Amniotic stem cell (primary cell): ENCODE measurements at places on chromosomes 4 and X.

DNA sequence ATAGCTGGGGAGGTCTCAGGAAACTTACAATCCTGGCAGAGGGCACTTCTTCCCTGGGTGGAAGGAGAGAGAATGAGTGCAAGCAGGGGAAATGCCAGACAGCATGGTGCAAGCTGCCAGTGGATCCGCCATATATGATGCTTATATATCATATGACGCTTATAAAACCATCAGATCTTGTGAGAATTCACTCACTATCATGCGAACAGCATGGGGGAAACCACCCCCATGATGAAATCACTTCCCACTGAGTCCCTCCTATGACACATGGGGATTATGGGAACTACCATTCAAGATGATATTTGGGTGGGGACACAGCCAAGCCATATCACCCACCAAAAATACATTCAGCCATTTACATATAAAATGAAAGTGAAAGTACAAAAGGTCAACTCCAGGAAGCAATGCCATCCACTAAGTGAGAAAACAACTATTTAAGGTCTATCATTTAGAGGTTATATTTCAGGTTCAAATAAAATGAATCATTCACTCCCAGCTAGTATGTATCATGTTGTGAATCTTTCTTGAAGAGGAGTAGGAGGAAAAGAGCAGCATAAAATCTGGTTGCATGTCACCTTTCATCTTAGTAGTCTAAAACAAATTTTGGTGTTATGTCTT, 20.3 kb upstream of the DYNLT3 start:
- DNase-seq, result no peak

DNA sequence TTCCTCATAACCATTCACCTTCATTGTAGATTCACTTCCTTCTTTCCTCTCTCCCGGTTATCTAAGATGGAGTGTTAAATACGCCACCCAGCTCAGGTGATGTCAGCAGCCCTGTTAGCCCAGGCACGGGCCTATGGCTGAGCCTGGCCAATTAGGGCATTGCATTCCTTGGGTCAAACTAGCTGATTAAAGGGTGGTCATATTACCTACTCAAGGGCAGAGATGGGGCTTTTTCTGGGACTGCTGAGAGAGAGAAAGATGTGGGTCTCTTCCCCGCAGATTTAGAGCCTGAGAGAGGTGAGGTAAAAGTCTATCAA, 39.9 kb upstream of the AFAP1 start:
- DNase-seq, result no peak

DNA sequence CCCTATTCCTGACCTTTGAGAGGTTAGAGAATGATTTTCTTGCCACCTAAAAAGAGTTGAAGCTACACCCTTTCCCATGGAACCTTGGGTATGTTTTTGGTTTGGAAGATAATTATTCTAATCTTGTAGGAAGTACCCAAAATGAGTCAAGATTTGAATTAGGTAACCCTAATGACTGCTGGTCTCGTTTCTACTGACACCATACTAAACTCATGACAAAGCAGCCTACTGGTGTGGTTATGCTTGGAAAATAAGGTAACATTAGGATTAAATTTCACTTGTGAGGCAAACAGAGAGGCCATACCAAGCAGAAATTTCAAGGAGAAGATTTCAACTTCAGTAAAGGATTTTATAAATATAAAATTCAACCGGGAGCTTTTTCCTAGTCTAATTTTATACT, 107.9 kb downstream of the FBXW7 start:
- no peak for DNase-seq

GRCh38 chr4:74311696-74312313, 3.5 kb downstream of the EPGN start:
- peak; percentile 43 for DNase-seq

- no peak for DNase-seq
Measured at GRCh38 chr4:52645300-52645699, 13.8 kb downstream of the USP46 start.

DNA sequence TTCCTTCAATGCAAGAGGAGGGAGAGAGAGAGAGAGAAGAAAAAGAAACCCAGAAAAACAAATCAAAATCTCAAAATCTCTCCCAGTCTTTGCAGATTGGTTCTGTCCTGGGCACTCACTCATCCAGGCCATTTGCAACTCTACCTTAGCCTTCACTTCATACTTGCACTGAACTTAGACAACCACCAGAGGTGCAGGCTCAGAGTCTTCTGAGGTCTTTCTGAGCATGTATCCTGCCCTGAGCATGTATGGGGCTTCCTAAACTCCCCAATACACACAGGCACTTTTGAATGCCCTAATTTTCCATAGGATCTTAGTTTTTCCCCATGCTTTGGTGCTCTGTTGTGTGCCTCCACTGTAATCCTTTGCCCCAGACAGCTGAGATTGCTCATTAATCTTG, 2.9 kb downstream of the CFI start:
- DNase-seq, result no peak

GRCh38 chr4:110119337-110119736, 79.1 kb downstream of the ELOVL6 start:
- DNase-seq, result no peak

GRCh38 chr4:6456450-6456849, 16.0 kb downstream of the PPP2R2C start:
- DNase-seq, result no peak

DNA sequence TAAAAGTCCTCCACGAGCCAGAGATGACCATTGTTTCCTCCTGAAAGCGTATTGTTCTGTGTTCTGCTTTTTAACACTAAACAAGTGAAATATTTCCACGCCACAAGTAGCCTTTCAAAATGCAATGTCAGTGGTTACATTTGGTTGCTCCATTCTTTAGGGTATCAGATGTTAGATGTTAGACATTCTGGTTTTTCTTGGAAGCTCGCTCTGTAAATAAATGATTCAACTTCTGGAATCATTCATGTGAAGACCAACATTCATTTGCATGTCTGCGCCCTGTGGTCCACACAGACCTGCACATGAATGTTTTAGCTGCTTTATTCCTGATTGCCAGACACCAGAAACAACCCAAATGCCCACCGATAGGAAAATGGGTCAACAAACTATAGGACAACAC, 38.0 kb upstream of the HELT start:
- no peak for DNase-seq

- no peak for DNase-seq
Measured at GRCh38 chr4:55123791-55124190, 1.6 kb downstream of the KDR start.

GRCh38 chr4:115484479-115484878, 371.1 kb upstream of the NDST4 start:
- DNase-seq, result no peak

GRCh38 chrX:139388254-139388653, 142.3 kb upstream of the F9 start:
- DNase-seq, result no peak

DNA sequence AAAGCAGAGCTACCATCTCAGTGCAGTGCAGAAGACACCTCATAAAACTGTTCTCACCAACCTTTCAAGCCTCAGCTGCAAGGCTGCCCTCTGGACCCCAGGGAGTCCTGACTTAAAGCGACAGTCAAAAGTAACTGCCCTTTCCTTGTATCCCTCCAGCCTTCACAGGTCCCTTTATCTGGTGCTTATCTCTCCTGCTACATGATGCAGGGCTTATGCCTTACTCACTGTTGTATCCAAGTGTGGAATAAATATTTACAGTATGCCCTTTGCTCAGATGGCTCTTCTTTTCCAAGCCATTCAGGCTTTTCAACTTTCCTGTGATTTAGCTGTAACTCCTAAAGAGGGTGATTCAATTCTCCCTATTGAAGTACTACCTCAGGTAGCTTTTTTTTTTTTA, 92.6 kb downstream of the KDR start:
- no peak for DNase-seq

DNA sequence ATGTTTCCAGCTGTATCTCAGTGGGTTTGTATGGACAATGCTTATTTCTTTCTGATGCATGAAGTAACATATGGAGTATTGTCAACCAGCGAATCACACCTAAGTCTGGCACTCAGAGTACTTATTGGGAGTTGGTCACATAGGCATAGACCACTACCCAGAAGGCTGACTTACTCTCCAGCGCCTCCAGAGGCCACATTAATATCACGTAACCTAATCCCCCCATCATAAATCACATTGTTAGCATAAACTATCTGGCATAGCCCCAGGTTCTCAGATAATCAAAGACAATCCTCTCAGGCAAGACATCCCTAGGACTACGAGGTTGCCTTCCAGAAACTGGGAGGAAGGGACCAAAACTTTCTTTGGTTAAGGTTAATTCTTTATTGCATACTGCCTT, 560.5 kb upstream of the PABPC4L start:
- no peak for DNase-seq

- DNase-seq, result no peak
Measured at GRCh38 chrX:55488006-55488592, 1.5 kb downstream of the USP51 start.

DNA sequence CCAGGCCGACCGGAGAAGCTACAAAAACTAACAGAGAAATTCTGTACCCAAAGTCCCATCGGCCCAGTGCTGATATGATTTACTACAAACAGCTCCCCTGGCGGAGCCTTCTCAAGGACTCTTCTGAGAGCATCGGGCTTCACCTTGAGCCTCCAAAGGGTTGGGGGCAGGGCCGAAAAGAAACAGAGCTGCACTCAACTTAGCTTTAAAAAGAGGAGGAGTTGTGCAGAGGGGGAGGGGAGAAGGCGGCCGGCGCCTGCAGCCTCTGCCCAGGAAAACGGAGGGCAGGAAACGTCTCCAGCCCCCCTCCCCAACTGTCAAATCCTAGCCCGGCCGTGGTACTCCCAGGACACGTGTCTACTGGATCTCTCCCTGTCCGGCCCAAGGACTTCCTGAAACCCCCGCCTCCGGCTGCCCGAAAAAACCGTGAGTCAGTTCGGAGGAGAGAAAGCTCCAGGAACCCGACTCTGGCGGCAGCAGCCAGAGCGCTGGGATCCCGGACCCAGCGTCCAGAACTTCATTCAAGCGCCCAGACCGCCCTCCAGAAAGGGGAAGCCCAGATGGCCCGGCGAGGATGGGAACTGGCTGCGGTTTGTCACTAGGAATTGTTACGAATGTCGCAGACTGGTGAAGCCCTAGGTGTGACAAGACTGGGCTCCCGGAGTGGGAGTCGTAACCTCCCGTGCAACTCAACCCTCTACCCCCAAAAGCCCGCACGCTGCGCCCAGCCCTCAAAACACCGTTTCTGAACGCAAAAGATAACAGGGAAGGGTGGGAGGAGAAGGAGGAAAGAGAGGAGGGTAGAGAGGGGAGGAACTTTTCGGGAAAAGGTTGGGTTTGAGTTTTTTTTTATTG, 973 bp downstream of the ADAMTS3 start:
- DNase-seq, result peak; percentile 83

DNA sequence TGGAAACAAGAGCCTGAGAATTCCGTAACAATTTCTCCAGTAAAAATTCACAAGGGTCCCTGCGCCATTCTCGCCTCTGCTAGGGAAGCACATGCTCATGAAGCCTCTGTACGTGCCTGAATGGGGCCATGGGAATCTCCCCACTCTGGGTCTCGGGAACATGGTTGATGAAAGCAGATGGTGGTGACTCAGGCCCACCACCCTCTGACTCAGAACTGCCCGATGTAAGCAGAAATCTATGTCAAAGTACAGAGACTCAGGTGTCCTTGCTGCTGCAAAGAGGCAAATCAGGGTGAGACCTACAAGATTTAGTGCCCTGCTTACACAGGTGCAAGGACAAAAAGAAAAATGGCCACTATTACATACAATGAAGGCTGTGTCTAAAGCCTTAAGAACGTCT, 65.0 kb downstream of the SCD5 start:
- DNase-seq, result no peak

DNA sequence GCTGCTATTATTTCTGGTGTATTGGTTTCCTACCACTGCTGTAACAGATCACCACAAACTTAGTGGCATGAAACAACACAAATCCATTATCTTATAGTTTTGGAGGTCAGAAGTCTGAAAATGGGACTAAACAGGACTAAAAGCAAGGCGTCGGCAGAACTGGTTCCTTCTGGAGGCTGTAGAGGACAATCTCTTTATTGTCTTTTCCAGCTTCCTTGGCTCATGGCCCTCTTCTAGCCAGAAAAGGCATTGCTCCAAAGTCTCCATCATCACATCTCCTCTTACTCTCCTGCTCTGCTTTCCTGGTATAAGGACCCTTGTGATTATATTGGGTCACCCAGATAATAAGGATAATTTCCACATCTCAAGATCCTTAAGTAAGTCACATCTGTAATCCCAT, 121.9 kb downstream of the CLCN4 start:
- DNase-seq, result no peak

DNA sequence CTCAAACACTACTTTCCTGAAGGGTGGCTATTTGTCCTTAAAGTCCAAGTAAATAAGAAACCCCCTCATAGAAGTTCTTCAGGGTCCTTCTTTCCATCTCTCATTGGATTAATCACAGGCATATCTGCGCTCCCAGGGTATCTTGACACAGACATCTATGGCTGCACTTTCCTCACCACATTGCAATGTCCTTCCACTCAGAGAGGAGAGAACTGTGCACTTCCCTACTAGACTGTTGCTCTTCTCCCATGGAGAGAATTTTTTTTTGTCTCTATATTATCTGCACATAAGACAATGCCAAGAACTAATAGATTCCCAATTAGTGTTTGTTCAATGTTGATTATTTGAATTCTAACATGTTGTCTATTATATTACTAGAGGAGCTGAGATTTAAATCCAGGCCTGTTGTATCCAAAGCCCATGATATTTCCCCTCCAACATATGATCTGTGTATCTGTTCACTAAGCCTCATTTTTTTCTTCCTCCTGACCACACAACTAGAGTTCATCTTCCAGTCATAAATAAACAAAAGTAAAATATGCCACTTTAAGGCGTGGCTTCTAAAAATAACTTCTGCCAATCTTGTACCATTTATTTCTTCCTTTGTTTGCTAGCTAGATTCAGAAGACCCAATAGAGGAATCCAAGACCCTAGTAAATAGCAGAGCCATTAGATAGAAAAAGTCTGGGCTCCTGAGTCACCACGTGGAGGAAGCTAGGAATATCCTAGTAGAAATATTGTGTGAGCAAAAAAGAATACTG, 61.5 kb upstream of the FAM241A start:
- no peak for DNase-seq

DNA sequence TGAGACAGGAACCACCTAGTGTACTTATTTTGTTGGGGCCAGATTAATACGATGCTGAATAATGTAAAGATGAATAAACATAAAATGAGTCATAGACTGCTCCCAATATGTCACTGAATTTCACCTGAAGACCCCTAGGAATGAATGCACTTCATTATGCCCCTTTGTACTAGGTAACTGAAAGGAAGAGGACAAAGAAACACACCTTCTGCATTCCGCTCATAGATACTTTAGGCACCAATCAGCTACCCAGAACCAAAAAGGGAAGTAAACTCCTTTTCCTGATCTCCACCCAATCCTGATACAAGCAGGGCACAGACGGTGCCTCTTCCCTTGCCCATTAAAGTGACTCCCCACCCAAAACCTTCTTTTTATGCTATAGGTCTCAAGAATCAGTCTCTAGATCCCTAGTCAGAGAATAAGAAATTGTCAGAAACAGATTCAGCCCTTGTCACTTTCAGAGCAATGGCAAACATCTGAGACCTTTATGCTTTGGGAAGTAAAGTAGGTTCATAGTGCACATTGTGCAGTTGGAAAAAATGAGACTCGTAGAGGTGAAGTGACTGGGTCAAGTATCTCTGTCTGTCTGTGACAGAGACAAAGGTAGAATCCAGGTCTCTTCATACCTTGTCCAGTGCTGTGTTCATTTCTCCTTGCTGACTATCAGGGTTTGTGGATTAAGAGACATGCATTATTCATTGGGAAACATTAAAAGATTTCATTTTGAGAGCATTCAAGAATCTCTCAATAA, 2.3 kb downstream of the GPR174 start:
- DNase-seq, result no peak
